NCI-H524 treated with DMSO at 0.1 percent for 48 hours (cell line): ENCODE measurements at places on chromosomes 16 and 17.

DNA sequence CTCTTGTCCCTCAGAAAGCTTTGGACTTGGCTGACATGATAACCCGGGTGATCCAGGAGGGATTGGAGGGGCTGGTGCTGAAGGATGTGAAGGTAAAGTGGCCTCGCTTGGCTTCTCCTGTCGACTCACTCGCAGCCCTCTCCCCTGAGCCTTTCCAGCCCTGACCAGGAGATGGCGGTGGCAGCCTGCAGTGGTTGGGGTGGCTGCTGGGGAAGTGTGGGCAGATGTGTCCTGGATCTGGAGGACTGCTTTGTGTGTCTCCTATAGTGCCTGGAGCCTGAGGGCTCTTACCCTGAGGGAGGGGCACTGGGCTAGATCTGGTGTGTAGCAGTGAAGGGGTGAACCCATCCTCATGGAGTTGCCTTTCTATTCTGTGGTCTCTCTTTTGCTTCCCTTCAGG is 17.9 kb downstream of the LIG3 start:
- DNase-seq: no peak

DNA sequence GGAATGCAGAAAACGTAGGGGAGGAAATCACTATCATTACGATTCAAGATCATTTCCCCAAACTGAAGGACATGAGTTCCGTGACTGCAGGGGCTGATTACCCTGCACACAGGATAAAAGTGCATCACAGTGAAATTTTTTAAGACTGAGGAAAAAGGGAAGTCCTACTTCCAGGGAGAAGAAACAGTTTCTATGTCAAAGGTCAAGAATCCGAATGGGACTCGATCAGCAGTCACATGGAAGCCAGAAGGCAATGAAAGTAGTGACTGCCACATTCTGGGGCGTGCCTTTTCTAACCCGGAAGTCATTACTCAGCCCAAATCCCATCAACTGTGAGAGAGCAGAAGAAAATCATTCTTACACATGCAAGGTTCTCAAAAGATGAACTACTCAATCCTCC is 12.1 kb downstream of the ZZEF1 start:
- DNase-seq: no peak

DNA sequence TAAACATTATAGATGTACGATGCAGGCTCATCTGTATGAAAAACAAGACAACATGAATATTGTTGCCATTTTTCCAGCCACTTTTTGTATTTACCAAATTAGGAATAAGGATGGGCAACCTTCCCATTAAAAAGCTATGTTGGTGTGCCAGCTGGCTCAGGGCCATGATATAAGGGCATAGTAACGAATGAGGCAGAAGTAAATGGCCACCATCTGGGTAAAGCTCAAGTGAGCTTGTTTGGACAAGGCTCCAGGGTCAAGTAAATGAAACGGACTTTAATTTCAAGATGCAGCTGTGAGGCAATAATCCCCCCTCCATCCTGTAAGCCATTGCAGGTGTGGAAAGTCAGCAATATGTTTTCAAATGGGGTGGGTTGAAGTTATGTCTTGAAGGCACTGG is 930.9 kb upstream of the CDH8 start:
- peak; percentile 59 for DNase-seq

GRCh38 chr17:58120195-58120822 is 27.9 kb upstream of the OR4D1 start:
- DNase-seq: no peak
